ENCODE measurements at places on chromosomes 7 and 10. TPM values are rescaled to one million over a fixed set of nuclear protein-coding genes. Genes with fewer than 3 reads are reported as not detected.

The KIN gene
- total RNA-seq: 13.8 TPM

The HKDC1 gene
- total RNA-seq: 4.2 TPM

The FMC1 gene
- 9.9 TPM for total RNA-seq

The PTF1A gene
- total RNA-seq: not detected

The UFSP1 gene
- total RNA-seq: 3.0 TPM

The SLC26A3 gene
- total RNA-seq: not detected

DNA sequence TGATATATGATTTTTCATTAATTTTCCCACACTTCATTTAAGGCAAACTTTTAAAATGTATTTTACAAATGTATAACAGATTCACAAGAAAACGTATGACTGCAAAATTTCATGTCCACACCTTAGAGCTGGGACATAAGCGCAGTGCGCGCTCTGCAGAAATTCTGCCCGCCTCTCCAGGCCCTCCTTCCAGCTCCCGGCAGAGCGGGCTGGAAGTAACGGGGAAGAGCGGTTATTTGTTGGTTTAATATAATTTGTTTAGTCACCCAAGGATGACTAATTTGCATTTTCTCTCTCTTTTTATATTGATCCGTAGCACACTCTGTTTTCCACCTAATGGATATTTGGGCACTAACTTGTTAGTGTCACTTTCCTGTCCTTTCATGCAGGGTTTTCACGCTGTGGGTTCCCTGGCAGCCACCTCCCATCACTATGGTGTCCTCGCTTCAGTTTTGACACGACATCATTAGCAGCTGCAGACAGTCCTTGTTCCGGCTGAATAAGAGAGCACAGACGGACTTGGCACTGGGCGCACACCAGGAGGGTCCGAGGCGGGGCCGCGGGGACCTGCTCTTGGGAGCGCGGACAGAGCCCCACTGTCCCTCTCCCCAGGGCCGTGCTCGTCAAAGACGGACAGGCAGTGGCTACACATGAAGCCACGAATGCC, 129.2 kb upstream of the SEC61G start:
- DNase-seq: no peak
- no peak overlapping the region for H3K4me3 ChIP-seq
- H3K27me3 ChIP-seq: peaks cover 11% of the 10 kb centered on the region

DNA sequence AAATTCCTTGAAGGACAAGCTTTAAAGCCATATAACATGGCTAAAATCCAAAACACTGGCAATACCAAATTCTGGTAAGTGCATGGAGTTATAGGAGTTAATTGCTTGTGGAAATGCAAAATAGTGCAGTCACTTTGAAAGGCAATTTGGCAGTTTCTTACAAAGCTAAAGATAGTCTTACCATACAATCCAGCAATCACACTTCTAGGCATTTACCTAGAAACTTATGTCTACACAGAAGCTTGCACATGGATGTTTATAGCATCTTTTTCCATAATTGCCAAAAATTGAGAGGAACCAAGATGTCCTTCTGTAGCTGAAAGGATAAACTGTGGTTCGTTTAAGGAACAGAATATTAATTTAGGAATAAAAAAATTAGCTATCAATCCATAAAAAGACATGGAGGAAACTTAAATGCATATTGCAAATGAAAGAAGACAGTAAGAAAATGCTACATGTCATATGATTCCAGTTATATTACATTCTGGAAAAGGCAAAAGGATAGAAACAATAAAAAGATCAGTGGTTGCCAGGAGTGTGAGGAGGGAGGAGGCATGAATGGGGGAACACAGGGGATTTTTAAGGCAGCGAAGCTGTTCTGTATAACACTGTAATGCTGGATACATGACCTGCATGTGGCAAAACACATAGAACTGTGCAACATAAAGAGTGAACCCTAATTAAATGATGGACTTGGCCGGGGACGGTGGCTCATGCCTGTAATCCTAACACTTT, 51.9 kb downstream of the GNAT3 start:
- H3K27ac ChIP-seq: no peak overlapping the region
- no peaks in the 10 kb centered on the region for H3K27me3 ChIP-seq
- H3K4me3 ChIP-seq: no peak overlapping the region
- no peak for DNase-seq
- no peaks in the 10 kb centered on the region for H3K4me1 ChIP-seq

GRCh38 chr10:111117528-111118277, 40.9 kb downstream of the ADRA2A start:
- H3K4me3 ChIP-seq: no peak overlapping the region
- H3K27me3 ChIP-seq: peaks cover 4% of the 10 kb centered on the region
- no peaks in the 10 kb centered on the region for H3K36me3 ChIP-seq
- peaks cover 8% of the 10 kb centered on the region for H3K4me1 ChIP-seq

DNA sequence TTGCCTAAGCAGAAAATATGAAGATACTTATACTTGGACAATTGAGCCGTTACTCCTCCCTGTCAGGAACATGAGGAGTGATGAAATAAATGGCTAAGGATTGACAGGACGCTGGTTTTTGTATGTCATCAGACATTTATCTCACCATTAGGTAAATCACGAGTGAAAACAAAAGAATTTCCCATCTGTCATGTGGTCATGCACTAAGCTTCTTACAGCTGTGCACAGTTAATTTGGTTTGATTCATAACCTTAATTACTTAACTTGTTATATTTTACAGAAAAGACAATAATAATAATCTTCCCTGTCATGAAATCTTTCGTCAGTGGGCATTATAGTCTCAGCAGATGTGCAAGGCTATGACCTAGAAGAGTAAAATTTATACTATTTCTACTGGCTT, 266.5 kb downstream of the HGF start:
- H3K27ac ChIP-seq: no peak overlapping the region
- H3K4me1 ChIP-seq: no peaks in the 10 kb centered on the region
- no peak for DNase-seq
- H3K4me3 ChIP-seq: no peak overlapping the region
- H3K27me3 ChIP-seq: no peaks in the 10 kb centered on the region

- H3K36me3 ChIP-seq: no peaks in the 10 kb centered on the region
- no peaks in the 10 kb centered on the region for H3K4me1 ChIP-seq
- no peak for DNase-seq
Observed at GRCh38 chr10:110002801-110003523, 4.8 kb upstream of the ADD3 start.

- no peak overlapping the region for H3K4me3 ChIP-seq
- no peak for DNase-seq
- no peaks in the 10 kb centered on the region for H3K36me3 ChIP-seq
Observed at GRCh38 chr10:132562916-132563456, 25.4 kb downstream of the INPP5A start.

GRCh38 chr10:49161411-49161997, 26.7 kb downstream of the TMEM273 start:
- peaks cover 42% of the 10 kb centered on the region for H3K4me1 ChIP-seq
- DNase-seq: no peak
- no peak overlapping the region for H3K4me3 ChIP-seq
- peak overlapping the region; percentile 7 for H3K27ac ChIP-seq

GRCh38 chr7:13898957-13899670, 90.4 kb downstream of the ETV1 start:
- no peak overlapping the region for H3K4me3 ChIP-seq
- H3K4me1 ChIP-seq: no peaks in the 10 kb centered on the region
- DNase-seq: no peak
- H3K36me3 ChIP-seq: no peaks in the 10 kb centered on the region
- H3K27ac ChIP-seq: no peak overlapping the region

GRCh38 chr10:131259535-131259934, 52.0 kb downstream of the TCERG1L start:
- H3K27ac ChIP-seq: no peak overlapping the region
- H3K4me3 ChIP-seq: no peak overlapping the region
- H3K4me1 ChIP-seq: no peaks in the 10 kb centered on the region

GRCh38 chr7:44291733-44292419, 33.5 kb downstream of the CAMK2B start:
- no peak overlapping the region for H3K4me3 ChIP-seq
- no peaks in the 10 kb centered on the region for H3K4me1 ChIP-seq
- no peaks in the 10 kb centered on the region for H3K36me3 ChIP-seq
- peaks cover 41% of the 10 kb centered on the region for H3K27me3 ChIP-seq
- H3K27ac ChIP-seq: no peak overlapping the region

DNA sequence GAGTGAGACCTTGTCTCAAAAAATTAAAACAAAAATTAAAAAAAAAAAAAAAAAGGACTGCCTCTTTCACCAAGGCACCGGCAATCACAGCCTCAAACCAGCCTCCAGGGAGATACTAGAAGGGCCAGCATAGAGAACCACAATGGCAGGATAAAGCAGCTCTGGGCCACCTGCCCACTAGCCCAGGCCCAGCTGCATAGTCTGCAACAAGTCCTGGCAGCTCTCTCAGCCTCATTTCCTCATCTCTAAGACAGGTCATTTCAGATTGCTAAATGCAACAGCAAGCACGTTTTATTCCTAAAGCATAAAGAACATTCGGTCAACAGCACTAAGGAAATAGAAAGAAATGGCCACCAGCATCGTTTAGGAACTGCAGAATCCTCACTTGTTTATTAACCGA, 28.8 kb downstream of the XPNPEP1 start:
- peaks cover 36% of the 10 kb centered on the region for H3K4me1 ChIP-seq
- peaks cover 67% of the 10 kb centered on the region for H3K36me3 ChIP-seq
- no peak for DNase-seq
- H3K27me3 ChIP-seq: no peaks in the 10 kb centered on the region
- H3K27ac ChIP-seq: peak overlapping the region; percentile 13

- peak overlapping the region; percentile 19 for H3K4me3 ChIP-seq
- H3K27ac ChIP-seq: no peak overlapping the region
- DNase-seq: peak; percentile 53
- H3K4me1 ChIP-seq: peaks cover 8% of the 10 kb centered on the region
- H3K36me3 ChIP-seq: no peaks in the 10 kb centered on the region
Observed at GRCh38 chr10:60942788-60943315, 1.1 kb downstream of the RHOBTB1 start.

- H3K27me3 ChIP-seq: peaks cover 14% of the 10 kb centered on the region
- no peaks in the 10 kb centered on the region for H3K36me3 ChIP-seq
- H3K4me3 ChIP-seq: no peak overlapping the region
- DNase-seq: no peak
Observed at GRCh38 chr10:672203-672602, 17.3 kb downstream of the DIP2C start.

- H3K4me1 ChIP-seq: no peaks in the 10 kb centered on the region
- no peak overlapping the region for H3K27ac ChIP-seq
- H3K4me3 ChIP-seq: no peak overlapping the region
- H3K36me3 ChIP-seq: no peaks in the 10 kb centered on the region
Observed at GRCh38 chr7:85685901-85686300, 499.0 kb upstream of the SEMA3D start.

DNA sequence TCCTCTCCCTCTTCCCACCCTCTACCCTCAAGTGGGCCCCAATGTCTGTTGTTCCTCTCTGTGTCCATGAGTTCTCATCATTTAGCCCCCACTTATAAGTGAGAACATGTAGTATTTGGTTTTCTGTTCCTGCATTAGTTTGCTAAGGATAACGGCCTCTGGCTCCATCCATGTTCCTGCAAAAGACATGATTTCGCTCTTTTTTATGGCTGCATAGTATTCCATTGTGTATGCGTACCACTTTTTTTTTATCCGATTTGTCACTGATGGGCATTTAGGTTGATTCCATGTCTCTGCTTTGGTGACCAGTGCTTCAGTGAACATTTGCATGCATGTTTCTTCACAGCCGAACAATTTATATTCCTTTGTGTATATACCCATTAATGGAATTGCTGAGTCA, 51.7 kb upstream of the ATP6V0A4 start:
- H3K4me1 ChIP-seq: peaks cover 4% of the 10 kb centered on the region
- no peak overlapping the region for H3K27ac ChIP-seq
- H3K36me3 ChIP-seq: no peaks in the 10 kb centered on the region
- DNase-seq: no peak
- no peak overlapping the region for H3K4me3 ChIP-seq

DNA sequence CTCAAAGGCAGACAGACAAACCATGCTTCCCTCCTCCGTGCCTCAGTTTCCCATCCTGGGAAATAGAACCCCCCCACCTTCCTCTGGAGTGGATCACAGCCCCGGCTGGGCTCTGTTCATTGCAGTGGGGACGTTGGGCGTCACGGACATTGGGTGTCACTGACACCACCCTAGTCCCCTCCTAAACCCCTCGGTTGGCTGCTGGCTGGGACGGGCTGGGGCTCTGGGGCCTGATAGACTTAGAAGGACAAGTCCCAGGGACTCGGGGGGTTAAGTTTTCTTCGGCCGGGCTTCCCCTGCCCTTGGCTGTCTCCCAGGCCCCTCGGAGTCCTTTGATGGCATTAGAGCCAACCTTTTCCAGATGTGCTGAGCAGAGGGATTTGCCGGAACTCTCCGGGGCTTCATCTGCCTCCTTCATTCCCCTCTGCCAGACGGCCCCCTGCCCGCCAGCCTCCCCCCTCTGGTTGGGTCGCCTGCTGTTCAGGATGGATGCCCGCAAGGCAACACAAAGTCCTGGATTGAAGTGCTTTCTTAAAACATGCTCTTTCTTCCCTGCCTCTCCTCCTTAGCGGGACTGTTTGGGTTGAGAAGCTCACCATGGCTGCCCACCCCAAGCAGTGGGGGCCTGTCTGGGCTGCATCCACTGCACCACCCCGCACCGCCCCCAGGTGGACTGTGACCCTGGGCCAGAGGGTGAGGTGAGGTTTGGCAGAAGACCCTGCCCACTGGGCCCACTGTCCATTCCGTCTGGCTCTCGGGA, 73.0 kb downstream of the COL26A1 start:
- no peak overlapping the region for H3K4me3 ChIP-seq
- no peak for DNase-seq
- peaks cover 9% of the 10 kb centered on the region for H3K27me3 ChIP-seq
- no peak overlapping the region for H3K27ac ChIP-seq

DNA sequence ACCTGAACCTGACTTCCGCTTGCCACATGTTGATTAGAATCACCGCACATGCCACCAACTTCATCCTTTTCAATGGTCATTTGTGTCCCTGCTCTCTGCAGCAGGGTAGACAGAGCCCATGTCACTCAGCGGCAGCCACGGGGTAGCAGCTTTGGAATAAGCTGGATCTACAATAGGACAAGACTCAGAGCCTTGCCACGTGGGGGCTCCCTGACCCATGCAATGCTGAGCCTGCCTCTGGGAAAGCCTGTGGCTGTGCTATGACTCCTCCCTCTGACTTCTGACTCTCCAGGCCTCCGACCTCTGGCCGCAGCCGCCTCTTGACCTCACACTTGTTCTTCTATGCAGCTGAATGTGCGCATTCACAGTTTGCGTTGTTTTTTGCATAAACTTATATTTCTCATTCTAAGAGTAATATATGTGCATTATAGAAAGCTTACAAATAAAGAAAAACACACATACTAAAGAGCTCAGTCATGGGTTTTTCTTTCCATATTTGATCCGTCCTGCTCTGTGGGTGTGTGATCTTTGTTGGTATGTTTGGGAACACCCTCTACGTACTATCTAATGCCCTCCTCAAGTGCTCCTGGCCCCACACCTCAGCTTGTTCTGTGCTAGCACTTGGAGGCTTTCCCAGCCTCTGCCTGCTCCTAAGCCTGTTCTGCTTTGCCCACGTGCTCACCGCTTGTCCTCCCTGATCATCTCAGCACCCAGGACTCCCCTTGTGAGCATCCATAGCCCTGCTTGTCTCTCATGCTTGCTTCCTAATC, 198.0 kb upstream of the MKI67 start:
- H3K4me3 ChIP-seq: no peak overlapping the region
- no peaks in the 10 kb centered on the region for H3K36me3 ChIP-seq
- DNase-seq: no peak
- H3K27me3 ChIP-seq: peaks cover 4% of the 10 kb centered on the region

- H3K4me3 ChIP-seq: peak overlapping the region; percentile 93
- H3K27ac ChIP-seq: peak overlapping the region; percentile 91
- peaks cover 11% of the 10 kb centered on the region for H3K27me3 ChIP-seq
- DNase-seq: no peak
- H3K36me3 ChIP-seq: peaks cover 27% of the 10 kb centered on the region
- peaks cover 53% of the 10 kb centered on the region for H3K4me1 ChIP-seq
Observed at GRCh38 chr7:158827411-158828132, 1.7 kb downstream of the ESYT2 start.
